ENCODE measurements at places on chromosomes 1 and 21. TPM values are rescaled to one million over a fixed set of nuclear protein-coding genes. Genes with fewer than 3 reads are reported as not detected.

The PLEKHN1 gene
- under 0.01 TPM for total RNA-seq

The ADORA1 gene
- total RNA-seq: under 0.01 TPM

The TMEM82 gene
- total RNA-seq: not detected

The ADGRB2 gene
- total RNA-seq: 6.2 TPM

The TDRD10 gene
- not detected for total RNA-seq

The PTGS2 gene
- total RNA-seq: 3.5 TPM

The OMA1 gene
- 13.3 TPM for total RNA-seq

The CR1 gene
- total RNA-seq: not detected

The SLC25A34 gene
- 0.47 TPM for total RNA-seq

The ETNK2 gene
- 1.1 TPM for total RNA-seq

The ZBTB18 gene
- 6.8 TPM for total RNA-seq

The BEST4 gene
- total RNA-seq: 0.08 TPM

The AQP10 gene
- total RNA-seq: 0.12 TPM

The CHIA gene
- total RNA-seq: not detected

The DISC1 gene
- total RNA-seq: 6.1 TPM

The PDC gene
- total RNA-seq: 0.53 TPM

The FOXD3 gene
- total RNA-seq: not detected

The DAB1 gene
- total RNA-seq: not detected
